Stimulated activated CD8-positive, alpha-beta memory T cell treated with anti-CD3 and anti-CD28 coated beads, Interleukin-12 subunit alpha, Interleukin-12 subunit beta, amount 100 ng/mL, for 4 hours (primary cell): ENCODE measurements at places on chromosomes 16 and 17.

DNA sequence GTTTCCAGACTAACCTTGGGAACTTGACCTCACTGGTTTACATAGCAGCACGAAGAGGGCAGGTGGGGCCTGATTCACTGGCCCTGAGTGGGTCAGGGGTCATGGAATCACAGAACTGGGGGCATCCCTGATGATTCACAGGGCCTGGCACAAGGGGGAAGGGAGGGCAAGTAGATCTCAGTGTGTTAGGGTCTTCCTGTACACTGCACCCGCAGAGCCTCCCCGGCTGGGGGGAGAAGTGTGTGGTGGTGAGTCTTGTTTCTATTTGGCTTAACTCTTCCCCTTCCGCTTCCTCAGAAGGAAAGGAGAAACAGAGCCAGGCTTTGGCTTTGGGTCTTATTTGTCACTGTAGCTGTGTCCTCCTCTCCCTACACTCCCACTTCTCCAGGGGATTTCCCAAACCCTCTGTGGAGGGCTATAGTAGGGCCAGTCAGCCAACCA is 3.7 kb downstream of the STARD3 start:
- no peak for DNase-seq

- no peak for DNase-seq
Observed at GRCh38 chr16:781346-782010, 6.7 kb downstream of the RPUSD1 start.

- no peak for DNase-seq
Observed at GRCh38 chr17:7912927-7913524, 3.1 kb downstream of the RNF227 start.

GRCh38 chr17:42944211-42944610 is 20.0 kb downstream of the AARSD1 start:
- DNase-seq, result no peak

GRCh38 chr16:87178977-87179376 is 138.2 kb downstream of the C16orf95 start:
- DNase-seq, result no peak

GRCh38 chr16:66267292-66268014 is 99.0 kb upstream of the CDH5 start:
- DNase-seq, result no peak

DNA sequence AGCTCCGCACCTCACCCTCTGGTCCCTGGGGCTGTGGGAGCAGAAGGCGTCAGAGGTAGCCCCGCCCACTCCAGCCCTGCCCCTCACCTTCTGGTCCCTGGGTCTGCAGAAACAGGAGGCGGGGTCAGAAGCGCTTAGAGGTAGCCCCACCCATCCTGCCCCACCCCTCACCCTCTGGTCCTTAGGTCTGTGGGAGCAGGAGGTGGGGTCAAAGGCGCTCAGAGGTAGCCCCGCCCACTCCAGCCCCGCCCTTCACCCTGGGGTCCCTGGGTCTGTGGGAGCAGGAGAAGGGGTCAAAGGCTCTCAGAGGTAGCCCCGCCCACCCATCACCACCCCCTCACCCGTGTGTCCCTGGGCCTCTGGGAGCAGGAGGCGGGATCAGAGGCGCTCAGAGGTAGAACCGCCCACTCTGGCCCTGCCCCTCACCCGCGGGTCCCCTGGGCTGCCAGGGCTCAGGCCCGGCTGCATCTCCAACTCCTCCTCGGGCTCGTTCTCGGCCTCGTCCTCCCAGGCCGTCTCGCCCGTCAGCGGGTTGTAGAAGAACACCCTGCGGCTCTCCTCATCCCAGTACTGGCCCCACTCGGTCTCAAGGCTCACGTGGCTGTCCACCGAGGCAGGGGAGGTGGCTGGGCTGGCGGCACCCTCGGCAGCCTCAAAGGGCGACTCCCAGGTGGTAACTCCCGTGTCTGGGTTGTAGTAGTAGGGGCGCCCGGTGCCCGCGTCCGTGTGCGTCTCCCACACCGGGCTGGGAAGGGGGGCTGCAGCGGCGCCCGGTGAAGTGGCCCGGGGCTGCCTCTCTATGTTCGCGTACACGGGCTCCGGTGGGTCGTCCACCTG is 27.2 kb downstream of the ARHGAP27 start:
- no peak for DNase-seq

GRCh38 chr16:61182391-61182790 is 853.8 kb downstream of the CDH8 start:
- no peak for DNase-seq
